ENCODE measurements at places on chromosomes 7 and 10.

DNA sequence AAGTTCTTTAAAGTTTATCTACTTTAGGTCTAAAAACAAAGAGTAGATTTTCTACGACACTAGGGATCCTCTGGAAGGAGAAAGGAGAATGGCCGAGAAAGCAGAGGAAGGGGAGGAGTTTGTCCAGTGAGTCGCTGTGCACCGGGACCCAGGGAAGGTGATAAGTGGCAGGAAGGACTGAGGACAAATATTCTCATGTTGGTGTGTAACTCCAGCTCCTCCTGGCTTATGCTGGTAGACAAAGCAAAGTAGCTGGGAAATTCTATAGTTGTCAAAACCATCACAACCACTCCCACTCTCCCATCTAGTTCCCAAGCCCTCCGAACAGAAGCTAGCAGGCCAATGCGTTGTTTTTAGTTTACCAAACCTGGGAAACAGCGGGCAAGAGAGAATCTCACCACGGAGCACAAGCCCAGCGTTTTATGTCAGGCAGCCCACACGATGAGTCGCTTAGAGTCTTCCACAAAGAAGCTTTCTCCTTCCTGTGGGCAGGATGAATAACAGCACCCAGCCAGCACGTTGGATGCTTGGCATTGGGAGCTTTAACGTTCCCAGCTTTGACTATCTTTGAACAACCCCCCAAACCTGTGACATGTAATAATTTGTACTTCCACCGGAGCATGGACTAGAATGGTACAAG lies 32.9 kb upstream of the JCAD start:
- DNase-seq = no peak

- no peak for DNase-seq
These were observed 21.7 kb downstream of the SCD start for GRCh38 chr10:100368721-100369120.

GRCh38 chr10:11594589-11595394 lies 16.7 kb downstream of the USP6NL start:
- DNase-seq = no peak

DNA sequence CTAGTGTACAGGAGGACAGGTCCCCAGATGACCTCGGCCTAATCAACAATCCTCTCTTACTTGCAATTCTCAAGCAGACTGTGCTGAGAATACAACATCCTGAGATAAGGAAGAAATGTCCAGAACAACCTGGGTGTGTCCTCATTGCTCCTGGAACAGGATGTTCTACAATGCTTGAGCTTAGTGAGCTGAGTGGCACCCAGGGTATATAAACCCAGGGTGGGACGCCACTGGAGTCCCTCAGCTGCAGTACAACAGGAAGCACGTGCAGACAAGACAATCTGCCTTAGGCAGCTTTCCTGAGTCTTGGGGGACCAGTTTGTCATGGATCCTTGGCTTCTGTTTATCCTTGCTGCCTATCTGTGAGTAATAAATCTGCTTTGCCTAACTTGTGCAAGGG lies 27.7 kb upstream of the SLC25A13 start:
- DNase-seq = no peak

GRCh38 chr7:26860361-26860760 lies 4.0 kb downstream of the SKAP2 start:
- no peak for DNase-seq

All from MM.1S (cell line).